ENCODE measurements at places on chromosomes 5 and 9. TPM values are rescaled to one million over a fixed set of nuclear protein-coding genes. Genes with fewer than 3 reads are reported as not detected.

GARIN3 gene
- not detected for total RNA-seq

LCN15 gene
- not detected for total RNA-seq

TMEM215 gene
- not detected for total RNA-seq

RAPGEF6 gene
- 17.4 TPM for total RNA-seq

ATOX1 gene
- 135 TPM for total RNA-seq

DAB2IP gene
- total RNA-seq: 26.0 TPM

TAF11L4 gene
- not detected for total RNA-seq

DMRT3 gene
- total RNA-seq: not detected

RNF183 gene
- 1.5 TPM for total RNA-seq

ZDHHC12 gene
- 73.7 TPM for total RNA-seq

ST8SIA4 gene
- 0.61 TPM for total RNA-seq

PCDHB12 gene
- total RNA-seq: 0.12 TPM

MZB1 gene
- not detected for total RNA-seq

PCDHAC2 gene
- not detected for total RNA-seq

IFNK gene
- total RNA-seq: not detected

ADRA1B gene
- total RNA-seq: not detected

C9 gene
- total RNA-seq: 0.39 TPM

BTNL8 gene
- 7.3 TPM for total RNA-seq
